ENCODE measurements at places on chromosomes 11 and 22.

DNA sequence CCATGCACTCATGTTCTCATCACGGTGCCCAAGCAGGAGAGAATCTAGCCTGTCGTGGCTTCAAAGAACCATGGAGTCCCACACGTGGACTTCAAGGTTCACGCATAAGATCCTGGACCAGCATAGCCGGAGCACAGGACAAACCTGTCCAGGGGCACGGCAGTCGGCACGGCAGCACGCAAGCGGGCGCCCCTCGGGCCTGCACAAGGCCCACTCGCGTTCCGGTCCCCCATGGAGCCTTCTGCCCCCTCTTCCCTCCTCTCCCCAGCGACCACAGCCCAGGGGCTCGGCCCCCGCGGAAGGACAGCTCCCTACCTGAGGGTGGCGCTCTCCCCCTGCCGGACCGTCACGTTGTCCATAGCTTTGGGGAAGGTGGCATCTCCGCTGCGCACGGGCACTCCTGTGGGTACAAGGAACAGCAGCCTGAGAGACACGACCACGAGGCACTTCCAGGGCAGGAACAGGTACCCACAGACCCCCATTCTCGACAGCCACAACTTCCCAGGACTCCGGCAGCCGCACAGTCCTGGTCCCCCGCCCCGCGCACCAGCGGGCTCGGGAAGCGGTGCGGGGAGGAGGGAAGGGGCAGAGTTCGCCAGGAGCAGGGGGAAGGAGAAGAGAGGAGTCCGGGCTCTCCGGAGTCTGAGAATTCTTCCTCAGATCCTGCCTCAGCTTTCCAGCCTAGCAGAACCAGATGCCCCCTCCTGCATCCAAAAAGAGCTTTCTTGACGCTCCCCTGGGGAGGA, 589.5 kb downstream of the OPCML start:
- no peak for DNase-seq

- DNase-seq = peak; percentile 34
These were observed 902 bp downstream of the MUS81 start for GRCh38 chr11:65861165-65861505.

DNA sequence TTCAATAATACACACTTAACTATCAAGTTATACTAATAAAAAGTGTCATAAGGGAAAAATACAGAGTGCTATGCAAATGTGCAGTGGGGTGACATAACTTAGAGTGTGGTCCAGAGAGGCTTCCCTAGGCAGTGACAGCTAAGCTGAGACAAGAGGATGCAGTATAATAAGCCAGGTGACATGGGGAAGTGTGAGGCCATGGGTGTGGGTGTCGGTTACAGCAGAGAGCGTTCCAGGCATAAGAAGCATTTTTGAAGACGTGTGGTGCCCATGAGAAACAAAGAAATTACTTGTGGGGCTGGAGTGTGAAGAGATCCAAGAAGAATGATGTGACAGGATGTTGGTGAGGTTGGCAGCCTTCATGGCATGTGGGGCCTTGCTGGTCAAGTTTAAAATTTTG, 78.1 kb upstream of the PICALM start:
- DNase-seq = no peak

- peak; percentile 87 for DNase-seq
These were observed 58.1 kb downstream of the CHRDL2 start for GRCh38 chr11:74672956-74673692.

- DNase-seq = no peak
These were observed 928 bp downstream of the FBXO7 start for GRCh38 chr22:32475468-32476010.

Measured in PC-9 (cell line).